CD4-positive, CD25-positive, alpha-beta regulatory T cell (primary cell): ENCODE measurements at places on chromosomes 4 and X. TPM values are rescaled to one million over a fixed set of nuclear protein-coding genes. Genes with fewer than 3 reads are reported as not detected.

DNA sequence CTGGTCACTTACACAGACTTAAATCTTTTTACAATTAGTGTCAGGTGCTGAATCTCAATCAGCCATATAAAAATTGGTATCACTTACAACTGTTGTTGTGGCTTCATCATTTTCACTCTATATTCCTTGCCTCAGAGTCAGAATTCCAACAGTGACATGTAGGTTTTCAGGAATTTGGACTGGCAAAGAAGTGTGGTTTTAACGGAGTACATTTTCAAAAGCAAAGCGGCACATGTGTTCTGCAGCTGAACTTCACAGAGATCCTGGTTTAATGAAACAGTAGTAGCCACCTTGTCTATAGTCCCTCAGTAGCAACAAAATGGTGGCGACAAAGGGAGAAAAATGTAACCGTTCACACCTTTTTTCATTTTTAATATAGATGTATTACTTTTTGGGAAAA, 486.6 kb downstream of the FAT4 start:
- H3K4me1 ChIP-seq = no peaks in the 10 kb centered on the region
- DNase-seq = no peak
- no peak overlapping the region for H3K27ac ChIP-seq
- H3K36me3 ChIP-seq = no peaks in the 10 kb centered on the region
- H3K27me3 ChIP-seq = no peaks in the 10 kb centered on the region
- no peak overlapping the region for H3K4me3 ChIP-seq

Gene CTSO
- 9.5 TPM for total RNA-seq

DNA sequence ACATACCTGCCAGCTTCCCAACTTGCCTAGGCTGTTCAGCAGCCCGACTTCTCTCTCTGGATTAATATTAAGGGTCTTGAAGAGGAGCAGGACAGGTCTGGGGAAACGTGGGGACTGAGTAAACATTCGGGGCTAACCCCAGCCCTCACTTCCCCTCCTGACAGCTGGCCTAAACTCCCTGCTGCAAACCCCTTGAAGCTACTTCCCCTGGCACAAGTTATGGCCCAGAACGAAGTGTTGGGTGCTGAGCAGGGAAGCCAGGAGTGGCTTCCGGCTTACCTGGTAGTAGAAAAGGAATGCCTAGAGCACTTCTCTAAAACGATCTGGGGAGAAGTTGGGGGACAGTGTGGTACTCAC, 200.0 kb downstream of the BCOR start:
- no peak for DNase-seq
- no peak overlapping the region for H3K27ac ChIP-seq
- no peaks in the 10 kb centered on the region for H3K4me1 ChIP-seq
- no peak overlapping the region for H3K4me3 ChIP-seq
- H3K36me3 ChIP-seq = no peaks in the 10 kb centered on the region

Gene AFM
- not detected for total RNA-seq

DNA sequence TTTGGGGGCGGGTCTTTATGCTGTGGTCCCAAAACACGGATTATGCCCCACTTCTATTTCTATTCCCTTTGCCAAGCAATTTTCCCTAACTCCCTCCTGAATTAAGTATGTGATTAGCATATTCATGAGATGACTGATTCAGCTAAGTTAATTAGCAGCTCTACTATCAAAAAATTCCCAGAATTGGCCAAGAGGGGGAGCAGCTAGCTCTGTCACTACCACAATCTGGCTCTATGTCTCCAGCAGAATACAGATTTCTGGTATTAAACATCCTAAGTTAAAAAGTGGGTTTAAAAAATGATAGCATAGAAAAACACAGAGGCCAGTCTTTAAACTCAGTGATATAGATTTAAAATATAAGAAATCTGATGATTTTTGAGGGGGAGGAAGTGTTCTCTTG, 80.3 kb downstream of the GPC4 start:
- no peak overlapping the region for H3K27ac ChIP-seq
- no peaks in the 10 kb centered on the region for H3K27me3 ChIP-seq
- H3K4me3 ChIP-seq = no peak overlapping the region
- no peaks in the 10 kb centered on the region for H3K36me3 ChIP-seq

- H3K27ac ChIP-seq = no peak overlapping the region
- no peak for DNase-seq
- peaks cover 1% of the 10 kb centered on the region for H3K27me3 ChIP-seq
- H3K4me3 ChIP-seq = no peak overlapping the region
These were observed 2.5 kb upstream of the HTRA3 start for GRCh38 chr4:8267077-8267476.

GRCh38 chrX:49247346-49247745, 12.1 kb downstream of the CCDC22 start:
- peak overlapping the region; percentile 47 for H3K27ac ChIP-seq
- peaks cover 52% of the 10 kb centered on the region for H3K4me1 ChIP-seq
- no peaks in the 10 kb centered on the region for H3K27me3 ChIP-seq
- no peak overlapping the region for H3K4me3 ChIP-seq

GRCh38 chrX:136710325-136710951, 62.5 kb downstream of the CD40LG start:
- no peaks in the 10 kb centered on the region for H3K27me3 ChIP-seq
- H3K36me3 ChIP-seq = peaks cover 26% of the 10 kb centered on the region
- DNase-seq = no peak
- H3K4me3 ChIP-seq = no peak overlapping the region
- H3K4me1 ChIP-seq = peaks cover 8% of the 10 kb centered on the region
- H3K27ac ChIP-seq = peak overlapping the region; percentile 47

- no peaks in the 10 kb centered on the region for H3K27me3 ChIP-seq
- no peak overlapping the region for H3K27ac ChIP-seq
These were observed 172.0 kb upstream of the IL15 start for GRCh38 chr4:141464366-141464765.

GRCh38 chr4:14596028-14596427, 406.3 kb upstream of the CPEB2 start:
- no peaks in the 10 kb centered on the region for H3K4me1 ChIP-seq
- H3K36me3 ChIP-seq = no peaks in the 10 kb centered on the region
- no peaks in the 10 kb centered on the region for H3K27me3 ChIP-seq

Gene PCDH7
- not detected for total RNA-seq

DNA sequence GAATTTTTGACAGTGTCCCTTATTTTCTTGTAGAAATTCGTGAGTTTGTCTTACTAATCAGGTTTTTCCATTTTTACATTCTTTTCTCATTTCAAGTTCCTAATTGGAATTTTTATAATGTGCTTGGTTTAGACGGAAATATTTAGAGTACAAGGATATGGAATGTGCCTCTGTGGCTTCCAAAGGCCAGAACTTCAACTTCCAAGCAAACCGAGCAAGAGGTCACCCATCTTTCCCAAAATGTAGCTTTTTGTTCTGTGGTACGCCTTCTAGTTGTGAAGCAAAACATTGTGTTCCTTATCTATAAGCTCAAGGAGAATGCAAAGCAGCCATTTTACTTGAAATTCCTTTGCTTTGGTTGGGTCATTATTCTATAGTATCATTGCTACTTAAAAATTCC, 212.8 kb upstream of the PACRGL start:
- DNase-seq = no peak
- no peak overlapping the region for H3K4me3 ChIP-seq
- H3K27me3 ChIP-seq = no peaks in the 10 kb centered on the region
- no peak overlapping the region for H3K27ac ChIP-seq

GRCh38 chrX:78769946-78770345, 22.4 kb downstream of the LPAR4 start:
- H3K4me1 ChIP-seq = no peaks in the 10 kb centered on the region
- H3K27ac ChIP-seq = no peak overlapping the region
- no peaks in the 10 kb centered on the region for H3K36me3 ChIP-seq
- no peak for DNase-seq
- no peaks in the 10 kb centered on the region for H3K27me3 ChIP-seq

DNA sequence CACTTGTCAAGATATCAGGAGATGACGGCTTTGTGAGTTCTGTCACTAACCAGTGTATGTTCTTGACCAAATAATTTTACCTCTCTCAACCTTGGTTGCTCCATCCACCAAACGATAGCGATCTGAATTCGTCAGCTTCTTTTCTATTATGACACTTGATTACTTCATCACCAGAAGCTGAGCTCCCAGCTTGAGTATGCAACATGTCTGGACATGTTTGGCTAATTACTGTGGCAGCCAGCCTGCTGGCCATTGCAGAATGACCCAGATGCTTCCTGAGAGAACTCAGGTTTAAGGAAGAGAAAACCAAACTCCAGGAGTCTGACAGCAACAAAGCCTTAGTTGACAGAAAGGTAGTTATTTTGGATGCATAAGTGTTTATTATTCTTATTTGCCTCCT, 46.4 kb upstream of the PARM1 start:
- no peak overlapping the region for H3K4me3 ChIP-seq
- DNase-seq = no peak
- no peak overlapping the region for H3K27ac ChIP-seq

DNA sequence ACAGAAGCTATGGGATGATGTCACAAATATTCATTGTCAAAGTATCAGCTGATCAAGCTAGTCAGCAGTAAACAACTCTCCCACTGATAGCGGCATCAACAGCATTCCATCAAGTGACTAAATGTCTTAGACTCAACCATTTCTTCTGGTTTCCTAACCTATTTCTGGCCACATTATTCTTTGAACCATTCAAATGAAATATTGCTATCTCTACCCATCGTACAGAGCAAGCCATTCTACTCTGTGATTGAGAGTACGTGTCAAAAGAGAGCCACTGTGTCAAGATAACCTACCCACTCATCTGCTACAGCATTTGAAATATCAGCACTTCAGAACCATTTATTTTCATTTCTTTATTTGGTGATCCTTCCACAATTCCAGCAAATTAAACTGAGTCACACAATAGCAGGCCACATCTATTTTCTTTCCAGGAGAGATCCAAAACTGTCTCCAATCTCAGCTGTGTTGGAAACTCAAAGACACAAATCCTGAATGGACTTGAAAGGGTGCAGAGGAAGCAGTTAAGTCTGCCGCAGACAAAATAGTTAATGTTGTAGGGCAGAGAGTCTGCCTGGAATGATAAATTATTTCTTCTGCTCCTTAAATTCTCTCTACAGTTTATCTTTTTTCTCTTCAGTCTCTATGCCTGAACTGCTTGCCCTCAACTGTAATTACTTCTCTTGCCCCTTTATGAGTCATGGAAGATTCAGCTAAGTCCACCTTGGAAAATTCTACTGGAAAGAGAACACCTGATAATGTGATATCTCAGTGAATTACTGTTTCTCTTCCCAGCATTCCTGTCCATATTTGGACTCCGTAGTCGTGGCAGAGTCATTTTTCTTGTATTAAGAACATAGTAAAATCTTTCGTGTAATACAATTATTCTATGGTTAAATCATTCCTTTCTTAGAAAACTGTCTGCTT, 364.8 kb downstream of the PDGFC start:
- H3K36me3 ChIP-seq = no peaks in the 10 kb centered on the region
- no peak for DNase-seq
- H3K4me1 ChIP-seq = no peaks in the 10 kb centered on the region
- no peaks in the 10 kb centered on the region for H3K27me3 ChIP-seq
- H3K4me3 ChIP-seq = no peak overlapping the region

DNA sequence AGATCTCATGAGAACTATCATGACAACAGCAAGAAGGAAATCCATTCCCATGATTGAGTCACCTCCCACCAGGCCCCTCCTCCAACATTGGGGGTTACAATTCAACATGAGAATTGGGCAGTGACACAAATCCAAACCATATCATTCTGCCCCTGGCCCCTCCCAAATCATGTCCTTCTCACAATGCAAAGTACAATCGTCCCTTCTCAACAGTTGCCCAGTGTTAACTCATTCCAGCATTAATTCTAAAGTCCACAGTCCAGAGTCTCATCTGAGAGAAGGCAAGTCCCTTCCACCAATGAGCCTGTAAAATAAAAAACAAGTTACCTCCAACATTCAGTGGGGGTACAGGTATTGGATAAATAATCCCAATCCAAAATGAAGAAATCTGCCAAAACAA, 14.9 kb upstream of the CLDN34 start:
- no peaks in the 10 kb centered on the region for H3K36me3 ChIP-seq
- H3K27ac ChIP-seq = no peak overlapping the region
- no peak for DNase-seq
- no peaks in the 10 kb centered on the region for H3K4me1 ChIP-seq

DNA sequence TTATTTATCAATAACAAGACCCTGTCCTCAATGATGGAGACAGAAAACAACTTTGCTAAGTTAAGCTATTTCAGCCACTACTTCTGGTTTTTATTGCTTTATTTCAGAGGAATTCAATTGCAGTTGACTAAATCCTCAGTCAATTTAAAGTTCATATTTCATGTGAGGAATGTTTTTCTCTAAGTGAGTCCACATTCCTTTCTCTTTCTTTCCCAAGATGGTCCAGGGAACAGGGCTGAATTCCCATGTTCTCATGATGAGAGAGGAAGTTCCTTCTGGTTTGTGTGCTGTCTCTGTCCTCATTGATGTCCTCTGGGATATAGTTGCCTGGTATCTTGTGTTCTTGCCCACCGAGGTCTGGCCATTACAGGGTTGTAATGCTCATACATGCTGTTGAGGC, 117.2 kb downstream of the SLIT2 start:
- H3K27me3 ChIP-seq = no peaks in the 10 kb centered on the region
- no peaks in the 10 kb centered on the region for H3K4me1 ChIP-seq
- no peak for DNase-seq
- no peak overlapping the region for H3K27ac ChIP-seq
- no peak overlapping the region for H3K4me3 ChIP-seq

Gene ZNF280C
- total RNA-seq = 8.9 TPM

Gene RBMXL3
- not detected for total RNA-seq

- H3K27me3 ChIP-seq = no peaks in the 10 kb centered on the region
- H3K4me3 ChIP-seq = no peak overlapping the region
- DNase-seq = no peak
- no peak overlapping the region for H3K27ac ChIP-seq
These were observed 317.5 kb downstream of the PCDH7 start for GRCh38 chr4:31037703-31038102.

Gene ADAMTS3
- not detected for total RNA-seq

- no peaks in the 10 kb centered on the region for H3K4me1 ChIP-seq
- H3K36me3 ChIP-seq = no peaks in the 10 kb centered on the region
- no peak for DNase-seq
- no peak overlapping the region for H3K4me3 ChIP-seq
- H3K27ac ChIP-seq = no peak overlapping the region
- no peaks in the 10 kb centered on the region for H3K27me3 ChIP-seq
These were observed 87.2 kb downstream of the FAM13A start for GRCh38 chr4:88969746-88970145.

Gene PNMA5
- total RNA-seq = 0.37 TPM

DNA sequence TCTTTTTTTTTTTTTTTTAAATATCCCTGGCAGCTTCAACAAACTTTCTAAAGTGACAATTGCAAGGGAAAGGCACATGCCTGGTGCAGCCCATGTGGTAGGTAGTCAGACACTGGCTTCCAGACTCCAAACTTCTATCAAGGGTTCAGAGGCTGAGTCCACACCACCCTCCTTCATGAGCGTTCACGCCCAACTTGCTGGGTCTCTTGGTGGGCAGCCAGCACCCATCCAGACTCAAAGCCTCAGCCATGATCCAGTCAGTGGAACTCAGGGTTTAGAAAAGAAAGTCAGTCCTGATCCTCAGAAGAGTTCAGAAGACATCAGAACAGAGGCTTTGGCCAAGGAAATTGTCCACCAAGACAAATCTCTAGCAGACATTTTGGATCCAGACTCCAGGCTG, 141.5 kb downstream of the SOWAHB start:
- H3K36me3 ChIP-seq = no peaks in the 10 kb centered on the region
- DNase-seq = no peak
- no peak overlapping the region for H3K27ac ChIP-seq
- H3K4me1 ChIP-seq = no peaks in the 10 kb centered on the region
- H3K27me3 ChIP-seq = peaks cover 15% of the 10 kb centered on the region
